ENCODE measurements at places on chromosomes 7 and 10.

DNA sequence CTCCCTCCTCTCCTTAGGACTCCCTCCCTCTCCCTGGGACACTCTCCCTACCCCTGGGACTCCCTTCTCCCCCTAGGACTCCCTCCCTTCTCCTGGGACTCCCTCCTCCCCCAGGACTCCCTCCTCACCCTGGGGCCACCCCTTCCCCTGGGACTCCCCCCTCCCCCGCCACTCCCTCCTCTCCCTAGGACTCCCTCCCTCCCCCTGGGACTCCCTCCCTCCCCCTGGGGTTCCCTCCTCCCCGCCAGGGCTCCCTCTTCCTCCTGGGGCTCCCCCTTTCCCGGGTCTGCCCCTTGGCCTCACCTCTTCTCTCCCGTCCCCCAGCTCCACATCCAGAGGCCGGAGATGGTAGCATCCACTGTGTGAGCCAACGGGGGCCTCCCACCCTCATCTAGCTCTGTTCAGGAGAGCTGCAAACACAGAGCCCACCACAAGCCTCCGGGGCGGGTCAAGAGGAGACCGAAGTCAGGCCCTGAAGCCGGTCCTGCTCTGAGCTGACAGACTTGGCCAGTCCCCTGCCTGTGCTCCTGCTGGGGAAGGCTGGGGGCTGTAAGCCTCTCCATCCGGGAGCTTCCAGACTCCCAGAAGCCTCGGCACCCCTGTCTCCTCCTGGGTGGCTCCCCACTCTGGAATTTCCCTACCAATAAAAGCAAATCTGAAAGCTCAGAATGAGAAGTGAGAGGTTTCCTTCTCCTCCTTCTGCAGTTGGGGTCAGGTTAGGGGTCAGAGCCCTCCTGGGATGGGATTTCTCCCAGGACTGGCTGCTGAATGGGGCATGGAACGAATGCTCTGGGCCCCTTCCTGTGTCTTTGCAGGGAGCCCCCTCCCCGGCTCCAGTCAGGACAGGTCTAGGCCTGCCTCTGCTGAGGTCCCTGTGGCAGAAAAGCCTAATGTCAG lies 1.4 kb upstream of the MUC17 start:
- no peak for DNase-seq

- no peak for DNase-seq
Measured at GRCh38 chr10:23974746-23975272, 234.1 kb upstream of the KIAA1217 start.

DNA sequence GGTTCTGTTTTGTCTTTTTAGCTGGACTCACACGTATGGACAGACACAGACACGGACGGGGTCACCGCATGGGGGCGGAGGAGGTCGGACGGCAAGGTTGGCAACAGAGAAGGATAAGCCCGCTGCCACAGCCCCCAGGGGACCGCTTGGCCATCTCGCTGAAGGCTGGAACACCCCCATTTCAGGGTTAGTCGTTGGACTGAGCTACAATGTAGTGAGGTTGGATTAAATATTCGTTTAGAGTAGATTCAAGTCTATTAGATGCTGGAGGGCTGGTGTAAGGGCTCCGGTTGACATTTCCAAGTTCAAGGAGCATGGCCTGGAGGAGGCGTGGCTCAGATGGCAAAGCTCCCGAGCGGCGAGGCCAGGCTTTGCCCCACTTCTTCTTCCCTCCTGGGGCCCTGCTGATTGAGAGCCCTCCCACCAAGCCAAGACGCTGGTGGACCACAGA lies 35.2 kb downstream of the PPIF start:
- no peak for DNase-seq

DNA sequence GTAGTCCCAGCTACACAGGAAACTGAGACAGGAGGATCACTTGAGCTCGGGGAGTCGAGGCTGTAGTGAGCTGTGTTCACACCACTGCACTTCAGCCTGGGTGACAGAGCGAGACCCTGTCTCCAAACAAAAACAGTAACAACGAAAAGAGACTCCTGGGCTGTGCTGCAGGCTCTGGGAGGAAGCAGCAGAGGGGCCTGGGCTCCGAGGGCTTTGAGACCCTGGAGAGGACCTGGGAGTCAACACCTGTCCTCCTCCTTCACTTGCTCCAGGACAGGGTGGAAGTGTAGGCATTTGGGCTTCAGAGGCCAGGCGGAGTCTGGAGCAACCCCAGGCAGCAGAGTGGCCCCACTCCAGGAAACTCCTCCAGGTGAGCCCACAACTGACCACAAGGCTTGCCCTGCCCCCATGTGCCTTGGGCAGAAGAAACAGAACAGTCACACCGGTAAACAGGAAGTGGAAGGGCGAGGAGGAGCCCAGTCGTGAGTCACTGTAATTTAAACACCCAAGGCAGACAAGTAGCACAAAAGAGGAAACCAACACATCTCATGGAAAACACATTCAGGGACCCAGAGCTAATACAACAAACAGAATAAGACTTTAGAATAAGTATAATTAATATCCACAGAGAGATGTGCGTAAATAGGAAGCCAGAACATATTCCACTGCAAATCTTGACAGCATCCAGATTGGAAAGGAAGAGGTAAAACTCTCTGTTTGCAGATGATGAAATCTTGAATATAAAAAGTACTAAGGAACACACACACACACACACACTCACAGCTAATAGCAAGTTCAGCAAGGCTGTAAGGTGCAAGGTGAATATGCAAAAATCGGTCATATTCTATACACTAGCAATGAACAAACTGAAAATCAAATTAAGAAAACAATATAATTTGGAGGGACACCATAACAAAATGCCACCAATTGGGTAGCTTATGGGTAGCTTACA lies 20.5 kb upstream of the RASGEF1A start:
- DNase-seq = no peak

DNA sequence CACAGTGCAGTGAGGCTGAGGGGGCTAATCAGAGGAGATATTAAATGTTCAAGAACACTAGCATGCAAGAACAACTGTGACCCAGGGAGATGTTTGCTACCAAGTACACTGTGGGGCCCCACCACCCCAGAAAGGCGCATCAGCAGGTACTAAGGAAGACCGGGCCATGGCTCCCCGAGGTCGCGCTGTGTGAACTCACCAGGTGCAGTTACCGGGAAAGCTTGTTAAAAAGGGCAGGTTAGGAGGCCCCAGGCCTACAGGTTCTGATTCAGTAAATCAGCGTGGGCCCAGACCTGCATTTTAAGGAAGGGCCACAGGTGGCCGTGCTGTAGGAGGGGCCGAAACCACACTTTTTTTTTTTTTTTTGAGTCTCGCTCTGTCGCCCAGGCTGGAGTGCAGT lies 54.6 kb downstream of the TMEM209 start:
- DNase-seq = no peak

DNA sequence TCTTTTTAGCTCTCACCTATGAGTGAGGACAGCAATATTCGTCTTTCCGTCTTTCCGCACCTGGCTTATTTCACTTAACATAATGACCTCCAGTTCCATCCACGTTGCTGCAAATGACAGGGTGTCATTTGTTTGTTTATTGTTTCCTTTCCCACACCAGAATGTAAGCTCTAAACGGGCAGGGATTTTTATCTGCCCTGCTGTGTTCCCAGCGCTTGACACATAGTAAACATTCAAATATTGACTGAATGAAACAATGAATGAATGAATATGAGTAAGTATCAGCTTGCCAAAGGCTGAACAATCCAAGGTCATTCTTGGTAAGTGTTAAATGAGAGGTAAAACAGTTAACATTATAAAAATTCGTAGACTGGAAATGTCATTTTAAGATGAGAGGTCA lies 12.8 kb downstream of the SH3PXD2A start:
- DNase-seq = no peak
